ENCODE measurements at places on chromosomes 7 and 10.

DNA sequence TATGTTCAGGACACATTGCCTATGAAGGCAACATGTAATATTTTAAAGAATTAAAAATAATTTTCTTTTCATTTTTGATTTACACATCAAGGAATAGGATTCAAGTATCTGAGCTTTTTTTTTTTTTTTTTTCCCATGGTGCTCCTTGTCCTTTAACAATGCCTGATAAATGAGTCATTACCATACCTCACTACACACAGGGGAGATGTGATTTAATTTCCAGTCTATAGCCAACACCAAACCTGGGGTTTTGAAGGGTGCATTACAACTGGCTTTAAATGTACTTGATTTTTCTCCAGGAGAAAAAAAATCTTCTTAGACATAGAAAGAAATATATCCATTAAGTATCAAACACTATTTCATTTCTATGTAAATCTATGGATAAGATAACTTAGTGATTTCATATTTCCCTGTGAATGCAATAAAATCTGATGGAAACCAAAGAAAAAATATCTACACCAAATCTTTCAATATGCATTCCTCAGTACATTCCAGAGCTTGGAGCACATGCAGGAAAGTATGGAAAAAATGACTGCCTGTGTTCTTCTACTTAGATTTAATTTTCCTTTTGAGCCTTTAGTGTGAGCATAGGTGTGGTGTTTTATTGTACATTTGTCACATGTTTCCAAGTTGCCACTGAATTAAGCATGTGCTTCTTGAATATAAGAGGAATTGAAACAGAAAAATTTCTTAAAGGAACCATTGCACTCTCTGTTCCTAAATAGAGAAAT, 204.8 kb upstream of the MEOX2 start:
- no peak for DNase-seq

- no peak for DNase-seq
Measured at GRCh38 chr10:73941300-73941699, 30.4 kb downstream of the PLAU start.

- DNase-seq = no peak
Measured at GRCh38 chr7:90777465-90777864, 181.3 kb downstream of the CDK14 start.

GRCh38 chr7:25851332-25852210, 300.4 kb upstream of the NFE2L3 start:
- DNase-seq = peak; percentile 41

- no peak for DNase-seq
Measured at GRCh38 chr7:80860554-80860953, 58.3 kb downstream of the SEMA3C start.

GRCh38 chr7:105206985-105207384, 181.7 kb downstream of the SRPK2 start:
- no peak for DNase-seq

- DNase-seq = no peak
Measured at GRCh38 chr7:17401791-17402627, 103.6 kb downstream of the AHR start.

DNA sequence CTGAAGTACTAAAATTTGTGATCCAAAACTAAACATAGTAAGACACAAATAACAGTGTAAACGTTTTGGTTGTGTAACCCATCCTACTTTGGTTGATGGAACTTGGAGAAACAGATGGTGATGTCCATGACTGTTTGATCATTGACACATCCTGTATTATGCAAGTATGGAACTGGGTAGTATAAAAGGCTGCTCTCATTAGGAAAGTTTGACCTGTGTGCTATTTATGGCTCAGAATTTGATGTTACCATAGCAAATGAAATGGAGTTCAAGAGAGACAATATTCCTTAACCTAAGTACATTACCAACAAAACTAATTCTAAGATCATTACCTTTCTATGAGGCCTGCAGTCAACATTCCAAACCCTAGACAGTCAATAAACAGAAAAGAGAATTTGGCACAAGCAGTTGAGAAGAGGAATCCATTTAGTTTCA, 39.9 kb downstream of the DKK1 start:
- DNase-seq = no peak

DNA sequence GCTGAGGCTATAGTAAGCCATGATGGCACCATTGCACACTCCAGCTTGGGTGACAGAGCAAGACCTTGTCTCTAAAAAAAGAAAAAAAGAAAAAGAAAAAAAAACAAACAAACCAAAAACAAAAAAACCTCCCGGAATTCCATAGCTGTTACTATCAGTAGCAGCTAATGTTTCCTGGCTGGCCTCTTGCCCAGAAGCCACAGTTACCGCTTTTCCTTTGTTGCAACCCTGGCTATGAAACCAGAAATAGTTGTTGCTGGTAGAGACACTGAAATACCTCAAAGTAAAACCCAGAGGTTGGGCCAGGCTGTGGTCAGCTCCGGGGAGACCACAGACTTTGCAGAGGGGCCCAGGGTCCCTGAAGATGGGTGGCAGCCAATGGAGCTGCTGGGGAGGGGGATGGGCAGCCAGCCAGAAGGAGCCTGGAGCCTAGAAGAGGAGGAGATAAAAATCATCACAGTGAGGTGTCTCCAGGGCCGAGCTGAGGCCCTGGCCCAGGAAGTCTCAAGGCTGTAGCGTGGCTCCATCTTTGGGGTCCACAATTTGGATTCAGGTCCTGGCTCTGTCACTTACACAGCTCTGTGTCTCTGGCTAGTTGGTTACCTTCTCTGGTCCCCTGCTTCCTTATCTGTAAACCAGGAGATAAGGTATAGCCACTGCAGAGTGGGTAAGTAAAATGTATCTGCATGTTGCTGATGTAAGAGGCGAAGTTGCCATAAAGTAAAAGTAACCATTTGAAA, 3.4 kb upstream of the CHST12 start:
- no peak for DNase-seq

- DNase-seq = no peak
Measured at GRCh38 chr10:66148312-66148711, 777.5 kb upstream of the LRRTM3 start.

- no peak for DNase-seq
Measured at GRCh38 chr7:75762350-75762917, 9.6 kb downstream of the CCL26 start.

GRCh38 chr10:10792681-10793080, 225.0 kb upstream of the CELF2 start:
- DNase-seq = no peak

DNA sequence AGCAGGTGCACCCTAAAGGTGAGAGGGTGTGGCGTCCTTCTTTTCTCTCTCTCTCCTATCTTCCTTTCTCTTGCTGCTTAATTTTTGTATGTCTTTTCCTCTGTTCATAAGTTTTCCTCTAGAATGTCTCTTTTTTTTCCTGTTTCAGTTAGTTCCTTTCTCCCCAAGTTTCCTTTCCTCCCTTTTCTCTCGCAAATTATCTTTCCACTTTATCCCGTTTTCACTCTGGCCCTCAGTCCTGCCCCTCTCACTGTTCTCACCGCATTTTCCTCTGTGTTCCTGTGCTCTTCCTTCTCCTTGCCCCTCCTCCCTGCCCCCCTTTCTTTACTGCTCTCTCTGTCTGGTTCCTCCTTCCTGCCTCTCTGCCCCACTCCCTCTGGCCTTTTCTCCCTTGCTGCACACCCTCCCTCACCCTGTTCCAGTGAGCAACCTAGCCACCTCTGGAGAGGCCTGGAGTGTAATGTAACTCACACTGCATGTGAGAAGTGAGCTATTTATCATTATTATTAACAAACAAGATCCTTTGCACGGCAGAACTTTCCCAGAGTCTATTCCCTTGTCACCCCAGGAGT, 158.5 kb downstream of the C10orf105 start:
- no peak for DNase-seq

- no peak for DNase-seq
Measured at GRCh38 chr10:17004801-17005380, 124.7 kb downstream of the CUBN start.

- no peak for DNase-seq
Measured at GRCh38 chr10:91389636-91390512, 20.3 kb upstream of the HECTD2 start.

GRCh38 chr10:122267849-122268737, 3.0 kb upstream of the BTBD16 start:
- DNase-seq = peak; percentile 5

DNA sequence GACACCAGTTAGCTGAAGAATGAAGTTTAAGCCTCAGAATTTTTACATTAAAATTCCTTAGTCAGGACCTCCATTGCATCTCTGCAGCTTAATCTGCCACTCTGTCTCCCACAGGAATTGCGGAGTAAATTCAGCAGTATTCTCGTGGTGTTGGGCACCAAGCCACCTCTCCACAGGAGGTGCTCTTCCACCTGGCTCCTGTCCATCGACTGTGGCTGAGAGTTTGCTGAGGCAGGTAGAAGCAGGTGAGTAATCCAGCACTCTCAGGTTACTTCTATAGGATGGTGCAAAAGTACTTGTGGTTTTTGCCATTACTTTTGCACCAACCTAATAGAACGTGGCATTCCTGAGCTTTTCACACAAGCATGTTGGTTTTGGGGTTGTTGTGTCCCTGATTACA, 134.1 kb downstream of the GFRA1 start:
- no peak for DNase-seq

- no peak for DNase-seq
Measured at GRCh38 chr7:3981281-3981680, 680.2 kb downstream of the SDK1 start.

- no peak for DNase-seq
Measured at GRCh38 chr7:108292541-108292940, 162.4 kb upstream of the LAMB4 start.

DNA sequence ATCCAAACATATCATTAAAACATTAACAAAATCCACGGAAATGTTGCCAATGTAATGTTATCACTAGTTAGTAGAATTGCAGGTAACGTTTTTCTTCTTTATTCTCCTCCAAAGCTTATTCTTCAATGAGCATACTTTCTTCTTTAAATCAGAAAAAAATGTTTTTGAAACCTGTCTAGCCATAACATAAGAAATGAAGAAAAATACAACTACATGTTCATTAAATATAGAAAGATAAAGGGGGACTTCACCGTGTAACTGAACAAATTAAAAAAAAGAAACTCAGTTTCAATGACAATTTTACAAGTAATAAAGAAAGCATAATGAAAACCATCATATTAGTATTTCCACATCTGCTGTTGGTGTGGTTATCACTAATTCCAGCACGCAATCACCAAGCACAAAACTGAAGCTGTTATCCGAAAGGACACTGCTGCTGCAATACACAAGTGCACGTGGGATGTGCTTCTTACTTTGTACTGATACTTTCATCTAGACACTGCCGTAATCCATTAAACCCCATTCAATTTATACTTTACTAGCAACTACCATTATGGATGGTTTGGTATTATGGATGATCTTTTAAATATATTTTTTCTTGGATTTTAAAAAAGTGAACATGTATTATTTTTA, 9.6 kb downstream of the ESYT2 start:
- DNase-seq = no peak

DNA sequence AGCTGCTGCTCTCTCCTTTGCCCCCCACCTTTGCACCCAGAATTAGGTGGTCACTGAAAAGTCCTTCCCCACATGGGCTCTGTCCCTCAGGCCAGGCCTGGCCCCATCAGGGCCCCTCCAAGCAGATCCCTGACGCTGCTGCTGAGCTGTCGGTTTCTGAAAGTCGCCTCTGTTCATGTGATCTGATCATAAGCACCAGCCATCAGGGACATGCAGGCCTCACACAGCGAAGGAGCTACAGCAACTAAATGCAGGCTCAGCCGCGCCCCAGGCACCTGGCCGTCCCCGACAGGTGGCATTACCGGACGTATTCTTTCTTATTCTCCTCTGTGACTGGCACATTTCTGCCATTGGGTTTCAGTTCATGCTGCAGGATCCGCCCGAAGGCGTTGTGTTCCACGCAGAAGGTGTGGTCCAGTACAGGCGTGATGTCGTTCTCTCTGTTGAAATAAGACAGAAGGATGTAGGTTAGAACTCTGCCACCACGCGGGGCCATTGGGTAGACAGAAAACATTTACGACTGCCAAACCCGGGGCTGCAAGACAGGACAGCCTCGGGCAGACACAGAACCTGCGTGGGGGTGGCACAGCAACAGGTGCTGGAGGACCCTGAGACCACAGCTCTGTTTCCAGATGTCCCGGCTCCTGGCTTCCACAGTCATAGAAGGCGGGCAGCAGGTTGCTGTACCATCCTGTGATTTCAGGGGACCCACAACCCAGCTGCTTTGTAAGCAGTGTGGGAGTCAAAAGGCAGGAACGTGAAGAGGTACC, 105.6 kb downstream of the SMURF1 start:
- no peak for DNase-seq

GRCh38 chr10:122617476-122618270, 57.1 kb downstream of the DMBT1 start:
- DNase-seq = no peak

DNA sequence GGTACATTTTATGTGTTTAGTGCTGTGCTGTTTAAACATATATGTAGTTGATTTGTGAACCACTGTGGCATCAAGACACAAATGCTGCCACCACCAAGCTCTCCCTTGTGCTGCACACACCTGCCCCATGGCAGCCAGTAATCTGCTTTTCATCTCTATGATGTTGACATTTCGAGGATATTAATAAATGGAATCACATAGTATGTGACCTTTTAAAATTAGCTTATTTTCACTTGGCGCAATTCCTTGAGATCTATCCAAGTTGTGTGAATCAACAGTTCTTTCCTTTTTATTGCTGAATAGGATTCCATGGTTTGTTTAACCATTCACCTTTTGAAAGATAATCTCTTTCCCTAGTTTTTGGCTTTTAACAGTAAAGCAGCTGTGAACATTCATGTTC, 73.1 kb downstream of the BMPR1A start:
- no peak for DNase-seq

DNA sequence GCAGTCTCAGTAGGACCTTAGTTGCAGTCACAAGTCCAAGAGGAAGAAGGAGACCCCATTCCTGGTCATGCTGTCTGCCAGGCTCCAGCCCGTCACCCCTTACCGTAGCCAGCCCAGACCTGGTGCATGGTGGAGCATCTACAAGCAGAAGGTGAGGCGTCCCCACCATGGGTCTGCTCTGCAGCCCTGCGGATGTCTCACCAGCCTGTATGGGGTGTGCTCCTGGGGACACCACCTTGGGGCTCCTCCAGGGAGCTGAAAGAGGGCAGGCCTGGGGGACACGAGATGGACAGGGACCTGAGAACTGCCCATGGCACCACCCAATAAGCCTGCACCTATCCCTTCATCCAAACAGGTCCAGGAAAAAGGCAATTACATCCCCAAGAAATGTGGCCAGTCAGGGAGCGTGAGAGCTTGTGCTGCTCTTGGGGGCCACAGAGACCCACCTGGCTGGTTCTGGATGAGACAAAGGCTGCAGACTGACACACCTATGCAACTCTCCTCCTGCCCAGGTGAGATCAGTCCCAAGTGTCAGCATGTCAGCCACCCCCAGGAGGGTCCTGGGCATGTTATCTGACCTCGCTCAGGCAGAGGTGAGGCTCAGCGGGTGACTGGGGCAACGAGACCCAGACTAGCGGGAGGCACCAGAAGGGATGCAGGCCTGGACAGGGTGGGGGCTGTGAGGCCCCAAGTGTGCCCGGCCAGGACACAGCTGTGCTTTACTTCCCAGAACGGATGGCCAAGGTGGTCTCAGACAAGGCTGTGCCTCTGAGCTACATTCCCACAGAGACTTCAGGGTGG, 84.5 kb upstream of the RET start:
- no peak for DNase-seq

GRCh38 chr10:8993864-8994263, 939.4 kb downstream of the GATA3 start:
- no peak for DNase-seq

All from amygdala (tissue), 56 donors.